ENCODE measurements at places on chromosomes 1 and 21. TPM values are rescaled to one million over a fixed set of nuclear protein-coding genes. Genes with fewer than 3 reads are reported as not detected.

DNA sequence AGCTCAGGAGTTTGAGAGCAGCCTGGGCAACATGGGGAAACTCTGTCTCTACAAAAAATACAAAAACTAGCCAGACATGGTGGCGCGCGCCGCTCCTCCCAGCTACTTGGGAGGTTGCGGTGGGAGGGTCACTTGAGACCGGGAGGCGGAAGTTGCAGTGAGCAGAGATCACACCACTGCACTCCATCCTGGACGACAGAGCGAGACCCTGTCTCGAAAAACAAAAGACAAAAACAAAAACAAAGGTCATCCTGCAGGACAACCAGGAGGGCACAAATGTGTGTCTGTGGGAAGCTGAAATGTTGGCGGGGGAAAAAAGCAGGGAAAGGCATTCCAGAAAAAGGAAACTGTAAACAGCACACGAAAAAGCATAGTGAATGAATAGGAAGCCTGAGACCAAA, 104.1 kb upstream of the HNRNPU start:
- peaks cover 9% of the 10 kb centered on the region for H3K4me1 ChIP-seq
- no peaks in the 10 kb centered on the region for H3K36me3 ChIP-seq
- H3K27ac ChIP-seq: peak overlapping the region; percentile 86
- no peaks in the 10 kb centered on the region for H3K27me3 ChIP-seq
- no peak overlapping the region for H3K4me3 ChIP-seq
- peak; percentile 64 for DNase-seq

DNA sequence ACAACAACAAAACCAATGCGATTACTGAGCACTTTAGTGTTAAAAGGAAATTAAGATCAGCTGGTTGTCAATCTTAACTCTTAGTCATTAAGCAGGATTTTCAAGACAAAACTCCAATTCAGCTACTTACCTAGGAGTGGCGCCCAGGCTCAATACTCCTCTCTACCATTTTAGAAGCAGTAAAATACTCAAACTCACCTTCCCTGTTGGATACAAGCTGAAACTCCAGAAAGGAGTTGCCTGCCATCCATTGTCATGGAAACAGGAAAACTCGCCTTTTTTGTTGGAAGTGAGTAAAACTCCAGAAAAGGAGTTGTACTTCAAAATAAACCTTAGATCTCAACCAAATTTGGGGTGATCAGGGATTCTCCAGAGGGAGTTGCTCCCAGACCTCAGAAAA, 127.0 kb upstream of the F3 start:
- H3K27ac ChIP-seq: no peak overlapping the region
- DNase-seq: no peak
- no peaks in the 10 kb centered on the region for H3K4me1 ChIP-seq

- no peaks in the 10 kb centered on the region for H3K36me3 ChIP-seq
- H3K4me3 ChIP-seq: peak within 1 kb of the TSS; percentile 60
- H3K27ac ChIP-seq: peak within 1 kb of the TSS; percentile 95
- peak; percentile 67 for DNase-seq
These were observed at the start of gene PRDM16 for GRCh38 chr1:3068564-3069431. TSS of gene PRDM16 (plus strand) at chr1:3069203. CDS start at chr1:3069260, 57 bp downstream.

Gene ARL8A
- 27.8 TPM for total RNA-seq

GRCh38 chr1:222784916-222785315, 29.9 kb upstream of the DISP1 start:
- no peaks in the 10 kb centered on the region for H3K27me3 ChIP-seq
- peak; percentile 48 for DNase-seq
- H3K36me3 ChIP-seq: no peaks in the 10 kb centered on the region
- H3K27ac ChIP-seq: no peak overlapping the region

GRCh38 chr1:230366504-230366915, 59.6 kb downstream of the PGBD5 start:
- no peaks in the 10 kb centered on the region for H3K4me1 ChIP-seq
- no peaks in the 10 kb centered on the region for H3K36me3 ChIP-seq
- no peak overlapping the region for H3K27ac ChIP-seq
- H3K27me3 ChIP-seq: no peaks in the 10 kb centered on the region
- no peak overlapping the region for H3K4me3 ChIP-seq
- no peak for DNase-seq

Gene FMN2
- 2.7 TPM for total RNA-seq

GRCh38 chr1:162485236-162485635, 12.4 kb upstream of the UHMK1 start:
- H3K4me1 ChIP-seq: no peaks in the 10 kb centered on the region
- no peak overlapping the region for H3K27ac ChIP-seq
- no peak overlapping the region for H3K4me3 ChIP-seq
- no peaks in the 10 kb centered on the region for H3K27me3 ChIP-seq

GRCh38 chr1:86788300-86789206, 84.2 kb downstream of the SH3GLB1 start:
- DNase-seq: no peak
- H3K27ac ChIP-seq: peak overlapping the region; percentile 44
- no peaks in the 10 kb centered on the region for H3K27me3 ChIP-seq
- H3K4me1 ChIP-seq: peaks cover 10% of the 10 kb centered on the region
- H3K36me3 ChIP-seq: no peaks in the 10 kb centered on the region

DNA sequence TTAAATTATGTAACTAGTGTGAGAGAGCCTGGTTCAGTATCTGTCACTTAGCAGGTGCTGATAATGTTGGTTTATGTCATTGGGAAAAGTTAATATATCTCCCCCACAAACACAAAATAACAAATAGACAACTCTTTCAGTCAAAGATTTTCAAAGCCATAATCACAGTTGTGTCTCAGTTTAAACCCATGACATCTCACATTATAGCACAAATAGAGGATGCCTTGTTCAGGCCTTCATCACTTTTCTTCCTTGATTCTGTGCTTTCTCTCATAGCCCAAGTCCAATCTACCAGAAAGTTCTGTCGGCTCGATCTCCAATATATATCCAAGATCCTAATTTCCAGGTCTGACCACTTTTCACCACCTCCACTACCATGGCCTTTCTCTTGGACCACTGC, 6.2 kb upstream of the EPS15 start:
- no peaks in the 10 kb centered on the region for H3K27me3 ChIP-seq
- DNase-seq: no peak
- H3K36me3 ChIP-seq: no peaks in the 10 kb centered on the region
- H3K27ac ChIP-seq: no peak overlapping the region
- no peak overlapping the region for H3K4me3 ChIP-seq

GRCh38 chr1:241513378-241513777, 6.2 kb downstream of the FH start:
- peaks cover 30% of the 10 kb centered on the region for H3K36me3 ChIP-seq
- no peak for DNase-seq
- no peaks in the 10 kb centered on the region for H3K27me3 ChIP-seq

DNA sequence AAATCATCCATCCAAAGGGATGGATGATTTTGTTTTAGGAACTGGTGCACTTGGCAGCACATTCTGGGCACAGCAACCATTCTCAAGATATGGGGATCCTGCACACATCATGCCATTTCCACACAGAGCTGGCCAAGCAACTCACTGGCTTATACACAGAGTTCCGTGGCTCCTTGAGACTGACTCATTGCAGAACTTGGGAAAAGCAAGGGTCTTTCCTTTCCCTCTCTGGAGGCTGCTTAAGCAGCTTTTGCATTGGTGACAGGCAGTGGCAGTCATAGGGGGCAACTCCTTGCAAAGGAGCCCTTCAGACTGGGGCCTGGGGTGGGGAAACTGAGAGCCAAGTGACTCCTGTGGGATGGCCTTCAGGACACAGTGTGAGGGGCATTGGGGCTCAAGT, 1.9 kb upstream of the MAD2L2 start:
- peaks cover 2% of the 10 kb centered on the region for H3K36me3 ChIP-seq
- no peak for DNase-seq
- peaks cover 4% of the 10 kb centered on the region for H3K4me1 ChIP-seq
- no peak overlapping the region for H3K27ac ChIP-seq
- no peaks in the 10 kb centered on the region for H3K27me3 ChIP-seq

Gene CRP
- not detected for total RNA-seq

DNA sequence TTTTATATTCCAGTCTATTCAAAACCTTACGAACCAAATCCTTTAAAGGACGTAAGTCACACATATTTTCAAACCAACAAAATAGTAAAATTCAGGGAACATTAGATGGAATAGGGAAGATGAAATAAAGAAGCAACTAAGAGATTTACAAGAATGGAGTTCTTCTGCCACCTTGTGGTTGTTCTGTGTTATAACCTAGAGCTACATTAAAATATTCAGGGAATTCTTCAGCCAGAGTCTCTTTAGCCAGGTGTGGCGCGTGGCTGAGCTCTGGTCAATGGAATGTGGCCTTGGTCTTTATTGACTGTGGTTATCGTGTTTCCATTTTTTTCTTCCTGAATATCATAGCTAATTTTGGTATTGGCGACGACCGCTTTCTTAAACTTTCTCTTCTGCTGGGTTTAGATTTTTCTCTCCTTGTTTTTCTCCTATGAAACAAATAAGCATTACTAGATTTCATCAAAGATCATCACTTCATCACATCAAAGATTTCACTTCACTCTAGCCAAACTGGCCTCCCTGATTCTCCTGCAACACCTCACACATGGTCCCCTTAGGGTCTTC, 221.3 kb downstream of the MRPL39 start:
- peak; percentile 82 for DNase-seq
- H3K27me3 ChIP-seq: no peaks in the 10 kb centered on the region
- H3K4me1 ChIP-seq: no peaks in the 10 kb centered on the region

GRCh38 chr1:151458802-151459330, 428 bp downstream of the POGZ start:
- H3K4me3 ChIP-seq: peak overlapping the region; percentile 64
- H3K4me1 ChIP-seq: peaks cover 13% of the 10 kb centered on the region
- H3K36me3 ChIP-seq: no peaks in the 10 kb centered on the region
- DNase-seq: peak; percentile 75

DNA sequence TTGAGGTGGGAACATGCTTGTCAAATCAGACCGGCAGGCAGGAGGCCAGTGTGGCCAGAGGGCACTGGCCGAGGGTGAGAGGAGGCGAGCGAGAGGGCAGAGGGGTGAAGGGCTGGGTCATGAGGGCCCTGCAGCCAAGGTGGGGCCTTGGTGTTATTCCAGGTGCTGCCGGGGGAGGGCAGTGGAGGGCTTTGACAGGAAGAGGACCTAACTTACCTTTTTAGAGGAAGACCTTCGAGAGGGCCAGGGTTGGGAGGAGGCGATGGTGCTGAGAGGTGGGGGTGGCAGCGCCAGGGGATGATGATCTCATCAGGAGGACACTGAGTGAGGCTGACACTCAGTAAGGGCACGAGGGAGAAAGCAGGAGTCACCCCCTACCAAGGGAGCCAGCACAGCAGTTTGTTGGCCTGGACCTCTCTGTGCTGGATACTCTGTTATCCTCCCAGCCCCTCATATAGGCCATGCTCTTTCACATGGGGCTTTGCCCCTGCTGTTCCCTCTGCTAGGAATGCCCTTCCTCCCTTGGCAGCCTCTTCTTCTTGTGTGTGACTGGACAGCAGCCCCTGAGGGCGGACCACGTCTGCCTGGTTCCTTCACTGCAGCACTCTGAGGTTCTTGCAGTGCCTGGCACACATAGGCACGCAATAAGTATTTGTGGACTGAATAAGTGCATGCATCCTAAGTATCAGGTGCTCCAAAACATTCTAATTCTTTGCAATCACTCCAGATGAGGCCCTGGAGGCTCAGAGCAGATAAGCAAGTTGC, 7.5 kb upstream of the TTC22 start:
- no peak overlapping the region for H3K27ac ChIP-seq
- peaks cover 3% of the 10 kb centered on the region for H3K4me1 ChIP-seq
- no peak for DNase-seq
- H3K4me3 ChIP-seq: no peak overlapping the region
- H3K27me3 ChIP-seq: no peaks in the 10 kb centered on the region
- no peaks in the 10 kb centered on the region for H3K36me3 ChIP-seq

Gene MROH9
- 3.5 TPM for total RNA-seq

GRCh38 chr1:17929224-17929623, 174.1 kb downstream of the ACTL8 start:
- DNase-seq: no peak
- no peaks in the 10 kb centered on the region for H3K36me3 ChIP-seq
- H3K27me3 ChIP-seq: no peaks in the 10 kb centered on the region
- no peak overlapping the region for H3K27ac ChIP-seq
- H3K4me3 ChIP-seq: no peak overlapping the region

GRCh38 chr1:80054129-80054528, 1047.6 kb upstream of the ADGRL4 start:
- no peak overlapping the region for H3K4me3 ChIP-seq
- no peak for DNase-seq
- no peaks in the 10 kb centered on the region for H3K27me3 ChIP-seq

DNA sequence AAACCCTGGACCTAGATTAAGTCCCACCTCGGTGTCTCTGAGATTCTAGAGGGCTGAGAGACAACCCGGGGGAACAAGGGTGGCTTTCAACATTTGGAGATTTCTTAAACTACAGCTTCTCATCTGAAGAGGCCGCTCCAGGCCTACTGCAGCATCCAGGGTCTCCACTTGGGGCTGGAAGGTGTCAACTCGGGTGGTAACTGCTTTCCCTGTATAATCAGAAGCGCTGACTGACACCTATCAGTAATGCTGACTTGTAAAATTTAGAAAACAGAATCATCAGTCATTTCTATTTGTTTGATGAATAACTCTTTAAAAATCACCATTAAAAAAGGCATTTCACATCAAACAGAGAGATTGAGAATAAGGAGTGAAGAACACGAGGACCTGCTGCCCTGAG, 226.0 kb downstream of the PBX1 start:
- no peak overlapping the region for H3K27ac ChIP-seq
- no peaks in the 10 kb centered on the region for H3K27me3 ChIP-seq
- peaks cover 33% of the 10 kb centered on the region for H3K4me1 ChIP-seq
- no peak for DNase-seq

DNA sequence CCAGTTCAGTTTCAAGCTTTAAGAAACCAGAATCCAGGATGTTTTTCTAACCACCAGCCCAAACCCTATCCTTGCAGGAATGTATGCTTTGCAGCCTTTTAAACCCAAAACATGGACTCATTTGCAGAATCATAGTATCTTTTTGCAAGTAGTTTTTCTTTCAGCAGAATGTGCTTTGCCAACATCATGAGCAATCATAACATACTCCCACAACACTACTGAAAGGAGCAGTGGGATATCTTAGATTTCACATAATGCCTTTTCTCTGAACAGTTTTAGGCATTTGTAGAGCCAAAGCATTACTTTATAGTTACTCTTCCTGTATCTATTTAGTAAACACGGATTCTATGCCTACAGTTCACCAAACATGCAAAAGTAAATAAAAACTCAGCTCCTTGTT, 10.0 kb upstream of the SH2D2A start:
- no peak for DNase-seq
- no peak overlapping the region for H3K4me3 ChIP-seq
- peaks cover 7% of the 10 kb centered on the region for H3K27me3 ChIP-seq
- no peak overlapping the region for H3K27ac ChIP-seq
- no peaks in the 10 kb centered on the region for H3K4me1 ChIP-seq
- H3K36me3 ChIP-seq: no peaks in the 10 kb centered on the region

GRCh38 chr1:181347495-181348390, 135.6 kb upstream of the CACNA1E start:
- no peaks in the 10 kb centered on the region for H3K4me1 ChIP-seq
- H3K27ac ChIP-seq: no peak overlapping the region
- no peak for DNase-seq

Gene FALEC
- total RNA-seq: not detected

DNA sequence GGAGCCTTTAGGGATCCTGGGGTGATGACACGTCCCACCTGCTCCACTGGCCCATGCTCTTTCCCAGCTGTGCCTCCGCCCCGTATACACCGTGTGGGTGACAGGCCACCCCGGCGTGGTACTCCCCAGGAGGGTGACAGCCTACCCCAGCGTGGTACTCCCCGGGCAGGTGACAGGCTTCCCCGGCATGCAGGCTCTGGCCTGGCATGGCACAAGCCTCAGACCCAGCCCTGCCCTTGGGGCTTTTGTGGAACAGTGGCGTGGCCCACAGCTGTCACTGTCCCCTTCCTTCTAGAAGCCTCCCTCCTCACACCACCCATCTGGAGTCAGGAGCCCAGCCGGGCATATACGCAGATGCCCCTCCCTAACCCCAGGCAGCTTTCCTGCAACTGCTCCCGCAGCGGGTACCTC, 4.7 kb upstream of the PFKL start:
- H3K4me1 ChIP-seq: peaks cover 23% of the 10 kb centered on the region
- no peak for DNase-seq
- H3K36me3 ChIP-seq: no peaks in the 10 kb centered on the region
- H3K27ac ChIP-seq: no peak overlapping the region
- H3K4me3 ChIP-seq: no peak overlapping the region
- H3K27me3 ChIP-seq: no peaks in the 10 kb centered on the region
